ENCODE measurements at places on chromosomes 11 and 22.

DNA sequence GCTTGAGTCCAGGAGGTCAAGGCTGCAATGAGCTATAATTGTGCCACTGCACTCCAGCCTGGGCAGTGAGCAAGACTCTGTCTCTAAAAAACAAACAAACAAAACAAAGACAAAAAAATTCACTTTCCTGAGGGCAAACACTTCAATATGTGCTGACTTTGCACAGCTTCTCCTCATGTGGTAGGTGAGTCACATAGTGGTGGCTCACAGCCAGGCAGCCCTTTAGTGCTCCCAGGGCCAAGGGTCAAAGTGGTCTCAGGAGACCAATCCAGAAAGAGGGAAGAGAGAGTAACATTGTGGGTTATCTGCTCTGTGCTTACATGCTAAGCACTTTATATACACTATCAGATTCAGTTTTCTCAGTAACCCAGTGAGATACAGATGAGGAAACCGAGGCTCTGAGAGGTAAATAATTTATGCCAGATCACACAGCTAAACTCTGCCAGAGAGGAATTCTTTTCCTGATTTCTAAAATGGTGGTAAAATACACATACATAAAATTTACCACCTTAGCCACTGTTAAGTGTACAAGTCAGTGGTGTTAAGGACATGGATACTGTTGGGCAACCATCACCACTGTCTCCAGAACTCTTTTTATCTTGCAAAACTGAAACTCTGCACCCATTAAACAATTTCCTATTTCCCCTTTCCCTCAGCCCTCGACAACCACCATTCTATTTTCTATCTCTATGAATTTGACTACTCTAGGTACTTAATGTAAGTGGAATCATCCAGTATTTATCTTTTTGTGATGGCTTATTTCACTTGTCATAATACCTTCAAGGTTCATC, 231.7 kb upstream of the NARS2 start:
- peak; percentile 38 for DNase-seq

- no peak for DNase-seq
Measured at GRCh38 chr11:69400140-69400539, 81.3 kb upstream of the LINC01488 start.

- DNase-seq: no peak
Measured at GRCh38 chr11:64485074-64485473, 105.9 kb upstream of the SLC22A12 start.

- peak; percentile 88 for DNase-seq
Measured at GRCh38 chr22:38718414-38718813, 12.7 kb downstream of the GTPBP1 start.

GRCh38 chr11:11427140-11427539, 74.1 kb upstream of the CSNK2A3 start:
- DNase-seq: no peak

DNA sequence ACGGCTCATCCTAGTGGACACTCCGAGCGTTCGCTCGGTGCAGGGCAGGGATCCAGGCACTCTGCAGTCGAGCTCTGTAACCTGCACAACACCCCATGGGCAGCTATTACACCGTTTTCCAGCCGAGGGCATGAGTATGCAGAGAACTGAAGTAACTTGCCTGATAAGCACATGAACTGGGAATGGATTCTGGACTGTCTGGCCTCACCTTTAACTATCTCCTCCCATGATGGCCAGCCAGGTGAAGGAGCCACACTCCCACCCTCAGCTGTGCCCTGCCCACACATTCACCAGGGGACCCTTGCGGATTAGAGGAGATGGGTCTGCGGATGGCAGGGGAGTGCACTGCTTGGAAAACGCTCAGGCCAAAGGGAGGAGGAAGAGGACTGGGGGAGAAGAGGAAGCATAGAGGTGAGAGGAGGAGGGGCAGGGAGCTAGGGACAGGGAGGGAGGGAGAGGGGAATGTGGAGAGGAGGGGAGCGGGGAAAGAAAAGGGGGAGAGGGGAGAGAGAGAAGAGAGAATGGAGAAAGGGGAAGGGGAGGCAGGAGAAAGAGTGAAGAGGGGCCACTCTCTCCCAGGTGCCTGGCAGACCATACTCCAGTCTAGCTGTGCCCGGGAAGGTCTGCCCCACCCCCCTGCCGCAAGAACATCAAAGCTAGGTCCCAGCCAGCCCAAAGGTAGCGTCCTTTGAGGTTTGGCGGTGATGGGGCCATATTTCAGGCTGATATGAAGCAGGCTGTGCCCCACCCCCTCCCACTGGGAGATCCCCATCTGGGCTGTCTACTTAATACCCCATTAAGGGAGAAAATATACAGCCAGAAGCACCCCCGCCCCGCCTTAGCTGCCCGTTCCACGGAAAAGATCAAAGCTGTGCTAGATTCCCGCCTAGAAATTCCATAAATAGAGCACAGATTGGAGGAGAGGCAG, 33.2 kb upstream of the TCF20 start:
- DNase-seq: no peak

- DNase-seq: no peak
Measured at GRCh38 chr11:72394416-72394815, 39.9 kb downstream of the CLPB start.

GRCh38 chr11:46235777-46236688, 41.4 kb upstream of the CREB3L1 start:
- DNase-seq: no peak

DNA sequence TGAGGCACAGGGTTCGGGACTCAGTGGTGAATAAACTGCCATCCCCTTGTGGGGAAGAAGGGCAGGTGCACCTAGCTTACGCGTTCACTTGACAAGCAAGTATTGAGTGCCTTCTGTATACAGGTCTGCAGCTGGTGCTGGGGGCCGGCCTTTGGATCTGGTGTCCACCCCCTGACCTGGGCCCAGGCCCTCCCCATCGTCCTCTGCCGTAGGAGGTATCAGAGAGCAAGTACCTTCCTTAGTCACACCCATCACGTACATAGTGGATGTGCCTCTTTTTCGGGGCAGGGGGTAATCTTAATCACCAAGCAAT, 53.3 kb downstream of the SMIM38 start:
- DNase-seq: no peak

DNA sequence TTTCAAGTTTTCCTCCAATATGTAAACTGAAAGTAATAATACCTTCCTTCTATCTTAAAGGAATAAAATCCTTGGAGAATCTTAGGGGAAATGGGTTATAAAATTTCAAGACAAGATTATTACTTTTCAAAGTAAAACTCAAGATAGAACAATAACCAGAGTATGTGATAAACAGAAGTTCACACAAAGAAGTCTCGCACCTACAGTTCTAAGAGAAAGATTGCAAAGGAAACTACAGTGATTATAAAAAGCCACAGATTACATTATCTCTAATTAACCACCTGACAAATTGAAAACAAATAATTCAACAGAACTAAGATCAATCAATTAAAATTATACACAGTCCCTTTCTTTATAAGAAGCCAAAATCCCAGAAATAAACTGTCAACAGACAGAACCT, 34.0 kb downstream of the AMBRA1 start:
- DNase-seq: no peak

DNA sequence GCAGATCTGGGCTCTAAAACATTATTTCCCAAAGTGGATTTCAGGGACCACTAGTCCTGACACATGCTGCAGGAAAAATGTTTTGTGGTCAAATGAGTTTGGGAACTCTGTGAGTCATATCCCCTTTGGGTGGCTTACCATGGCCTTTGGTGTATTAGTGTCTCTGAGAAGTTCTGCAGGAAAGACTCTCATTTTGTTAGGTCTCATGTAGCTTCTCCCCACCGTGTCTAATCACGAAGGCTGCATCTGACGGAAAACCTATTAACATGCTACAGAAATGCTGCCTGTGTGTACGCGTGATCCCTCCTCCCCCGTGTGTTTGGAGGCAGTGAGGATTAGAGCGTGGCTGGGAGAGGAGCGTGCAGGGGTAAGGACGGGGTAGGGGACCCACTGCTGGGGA, 191.7 kb downstream of the ST3GAL4 start:
- peak; percentile 98 for DNase-seq

- peak; percentile 12 for DNase-seq
Measured at GRCh38 chr11:8317159-8317558, 53.5 kb upstream of the LMO1 start.

DNA sequence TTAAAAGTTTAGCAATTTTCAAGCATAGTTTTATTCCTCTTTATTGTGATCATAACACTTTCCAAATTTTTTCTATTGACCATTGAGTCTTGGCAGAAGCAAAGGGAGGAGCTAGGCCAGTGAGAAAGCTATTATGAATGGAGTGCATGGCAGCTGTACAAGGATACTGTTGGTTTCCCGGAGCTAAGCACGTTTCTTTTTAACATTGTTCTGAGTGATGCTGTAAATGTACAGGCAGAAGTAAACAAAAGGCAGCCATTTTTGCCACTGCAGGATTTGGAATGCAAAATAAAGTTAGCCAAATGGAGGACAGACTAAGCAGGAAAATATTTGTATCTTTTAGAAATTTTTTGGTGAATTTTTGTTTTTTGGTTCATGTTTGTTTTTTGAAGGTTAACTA, 16.2 kb downstream of the CBL start:
- peak; percentile 75 for DNase-seq

DNA sequence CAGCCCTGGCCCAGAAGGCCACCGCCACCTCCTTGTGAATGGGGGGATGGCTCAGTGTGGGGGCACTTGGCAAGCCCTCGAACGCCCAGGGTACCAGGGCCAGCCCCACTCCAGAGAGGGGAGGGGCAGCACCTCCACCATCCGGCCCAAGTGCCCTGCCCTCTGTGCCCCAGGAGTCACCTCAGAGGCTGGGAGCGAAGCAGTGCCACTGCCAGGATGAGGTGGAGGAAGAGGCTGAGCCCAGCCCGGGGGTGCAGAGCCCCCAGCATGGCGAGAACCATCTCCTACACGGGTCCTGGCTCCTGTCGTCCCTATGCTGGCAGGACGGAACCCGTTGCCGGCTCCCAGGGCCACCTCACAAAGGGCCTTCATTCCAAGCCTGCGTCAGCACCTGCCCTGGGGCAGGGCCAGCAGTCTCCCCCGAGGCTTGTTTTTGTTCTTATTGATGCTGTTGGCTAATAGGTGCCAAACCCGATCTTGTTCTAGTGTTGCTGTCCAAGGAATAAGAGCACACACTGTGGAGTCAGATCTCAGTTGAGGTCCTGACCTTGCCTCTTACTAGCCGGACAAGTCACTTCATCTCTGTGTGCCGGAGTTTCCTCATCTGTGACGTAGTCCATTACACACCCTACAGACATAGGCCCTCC, at the start of gene FREY1:
Gene FREY1 (minus strand): TSS at position 307 of the 647 bp plus-strand sequence. CDS start 26 bp downstream, at position 281.
- no peak for DNase-seq

DNA sequence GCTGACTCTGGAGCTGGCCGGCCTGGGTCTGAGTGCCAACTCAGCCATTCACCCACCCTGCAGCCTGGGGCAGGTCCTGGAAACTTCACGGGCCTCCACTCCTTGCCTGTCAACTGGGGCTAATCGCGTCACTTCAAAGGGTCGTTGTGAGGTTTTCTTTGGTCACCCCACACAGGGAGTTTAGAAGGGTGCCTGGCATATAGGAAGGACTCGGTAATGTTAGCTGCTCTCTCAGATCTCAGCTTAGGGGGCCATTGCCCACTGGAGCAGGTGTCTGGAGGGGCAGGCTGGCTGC, 7.3 kb downstream of the INCENP start:
- no peak for DNase-seq
